ENCODE measurements at places on chromosomes 13 and 19.
A peak's percentile ranks its signal among the peaks of the same experiment; 100 is the strongest.

DNA sequence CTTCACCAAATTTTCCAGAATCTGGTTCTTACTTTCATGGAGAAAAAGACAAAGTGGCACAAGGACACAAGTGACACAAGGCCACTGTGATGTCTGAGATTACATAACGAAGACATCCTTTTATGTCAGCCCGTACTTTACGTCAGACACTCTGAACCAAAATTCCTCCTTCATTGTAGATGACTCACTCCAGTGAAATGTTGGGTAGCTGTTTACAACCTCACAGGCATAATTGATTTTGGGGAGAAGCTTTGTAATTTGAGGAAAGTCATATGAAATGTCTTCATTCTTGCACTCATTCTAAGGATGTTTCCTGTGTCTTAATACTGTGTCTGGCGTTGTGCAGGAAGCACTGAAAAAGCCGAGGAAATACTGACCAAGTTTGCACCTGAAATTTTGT lies 20.0 kb upstream of the LGALS14 start:
- H3K27me3 ChIP-seq: no peaks in the 10 kb centered on the region
- H3K27ac ChIP-seq: no peak overlapping the region
- no peak overlapping the region for H3K4me3 ChIP-seq

DNA sequence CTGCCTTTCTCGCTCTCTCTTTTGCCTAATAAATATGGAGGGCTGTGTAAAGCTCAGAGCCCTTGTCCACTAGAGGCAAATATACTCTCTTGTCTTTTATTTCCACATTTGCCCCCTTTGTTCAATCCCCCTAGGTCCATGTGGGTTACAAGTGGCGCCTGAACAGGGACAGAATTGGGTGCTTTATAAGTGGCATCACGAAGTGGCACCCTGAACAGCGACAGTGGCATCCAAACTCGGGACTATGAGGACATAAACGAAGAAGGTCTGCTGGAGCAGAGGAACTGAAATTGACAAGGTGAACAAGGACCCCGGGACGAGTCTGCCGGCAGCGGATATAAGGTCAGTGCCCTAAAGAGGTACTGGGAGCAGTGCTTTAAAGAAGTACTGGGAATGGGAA lies 4.3 kb upstream of the ZNF610 start:
- H3K27me3 ChIP-seq: no peaks in the 10 kb centered on the region
- no peaks in the 10 kb centered on the region for H3K36me3 ChIP-seq
- no peak overlapping the region for H3K4me3 ChIP-seq
- H3K27ac ChIP-seq: no peak overlapping the region
- DNase-seq: peak; percentile 13

DNA sequence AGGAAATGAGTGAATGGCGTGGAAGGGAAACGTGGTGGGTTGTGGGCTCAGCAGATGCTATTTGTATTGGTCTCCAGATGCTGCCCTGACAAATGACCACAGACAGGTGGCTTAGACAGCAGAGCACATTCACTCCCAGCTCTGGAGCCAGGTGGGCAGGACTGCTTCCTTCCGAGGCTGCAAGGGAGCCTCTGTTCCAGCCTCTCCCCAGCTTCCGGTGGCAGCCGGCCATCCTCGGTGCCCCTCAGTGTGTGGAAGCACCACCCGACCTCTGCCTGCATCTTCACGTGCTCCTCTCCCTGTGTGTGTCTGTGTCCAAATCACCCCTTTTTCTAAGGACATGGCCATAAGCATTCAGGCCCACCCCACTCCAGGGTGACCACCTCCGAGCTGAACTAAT lies 105.1 kb downstream of the SOX1 start:
- no peaks in the 10 kb centered on the region for H3K27me3 ChIP-seq
- H3K4me1 ChIP-seq: no peaks in the 10 kb centered on the region
- no peak overlapping the region for H3K4me3 ChIP-seq
- no peaks in the 10 kb centered on the region for H3K36me3 ChIP-seq
- no peak for DNase-seq

- H3K4me1 ChIP-seq: 0 out of 2 replicates have a peak, but pooled peaks cover 12% of the 10 kb centered on the region
- peak; percentile 83 for DNase-seq
- H3K4me3 ChIP-seq: peak overlapping the region; percentile 32
- H3K27ac ChIP-seq: peak overlapping the region; percentile 53
- H3K36me3 ChIP-seq: no peaks in the 10 kb centered on the region
- no peaks in the 10 kb centered on the region for H3K27me3 ChIP-seq
These were observed 990 bp downstream of the LMTK3 start for GRCh38 chr19:48510421-48511268.

- H3K4me1 ChIP-seq: no peaks in the 10 kb centered on the region
- no peak for DNase-seq
- H3K27ac ChIP-seq: no peak overlapping the region
- no peaks in the 10 kb centered on the region for H3K27me3 ChIP-seq
- no peaks in the 10 kb centered on the region for H3K36me3 ChIP-seq
These were observed 44.5 kb downstream of the SCEL start for GRCh38 chr13:77579959-77580358.

DNA sequence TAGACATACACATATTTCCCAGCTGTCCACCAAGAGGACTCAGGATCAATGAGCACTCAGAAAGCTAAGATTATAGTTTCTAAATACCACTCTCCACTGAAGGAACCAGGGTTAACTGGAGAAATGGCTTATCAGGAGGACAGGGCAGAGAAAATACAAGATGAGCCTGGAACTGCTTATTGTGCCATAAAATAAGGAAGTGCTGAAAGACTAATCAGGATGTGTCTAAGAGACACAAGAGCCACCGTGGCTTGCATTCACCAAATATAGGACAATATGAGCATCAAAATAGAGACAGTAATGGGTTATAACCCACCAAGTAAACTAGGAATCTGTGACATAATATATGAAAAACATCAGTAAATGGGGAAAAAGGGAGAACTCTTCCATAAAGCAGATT lies 32.8 kb downstream of the KLF12 start:
- H3K4me1 ChIP-seq: no peaks in the 10 kb centered on the region
- H3K27ac ChIP-seq: no peak overlapping the region
- no peak overlapping the region for H3K4me3 ChIP-seq
- no peaks in the 10 kb centered on the region for H3K36me3 ChIP-seq
- no peaks in the 10 kb centered on the region for H3K27me3 ChIP-seq

- peaks cover 7% of the 10 kb centered on the region for H3K36me3 ChIP-seq
- no peak overlapping the region for H3K4me3 ChIP-seq
- no peaks in the 10 kb centered on the region for H3K27me3 ChIP-seq
- no peak for DNase-seq
- H3K4me1 ChIP-seq: peaks cover under 1% of the 10 kb centered on the region
These were observed 98.4 kb downstream of the STK24 start for GRCh38 chr13:98478189-98479129.

DNA sequence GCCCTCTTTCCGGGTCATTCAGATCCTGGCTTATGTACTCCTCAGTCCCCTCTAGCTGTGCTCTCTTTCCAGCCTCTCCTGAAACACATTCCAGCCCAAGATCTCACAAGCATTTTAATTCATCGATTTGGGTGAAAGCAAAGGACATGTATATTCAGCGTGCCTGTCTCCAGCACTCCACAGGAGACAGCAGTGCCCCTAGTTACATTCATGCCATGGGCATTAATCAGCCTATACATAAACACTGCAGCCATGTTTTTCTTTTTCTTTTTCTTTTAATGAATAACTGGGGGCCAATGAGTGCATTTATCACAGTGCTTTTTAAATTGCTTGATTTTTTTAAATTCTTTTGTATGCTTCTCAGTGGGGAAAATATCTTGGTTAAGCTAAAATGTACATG lies 199.1 kb downstream of the DCT start:
- H3K4me3 ChIP-seq: no peak overlapping the region
- H3K4me1 ChIP-seq: no peaks in the 10 kb centered on the region
- no peaks in the 10 kb centered on the region for H3K27me3 ChIP-seq
- no peak for DNase-seq
- no peaks in the 10 kb centered on the region for H3K36me3 ChIP-seq
- no peak overlapping the region for H3K27ac ChIP-seq

DNA sequence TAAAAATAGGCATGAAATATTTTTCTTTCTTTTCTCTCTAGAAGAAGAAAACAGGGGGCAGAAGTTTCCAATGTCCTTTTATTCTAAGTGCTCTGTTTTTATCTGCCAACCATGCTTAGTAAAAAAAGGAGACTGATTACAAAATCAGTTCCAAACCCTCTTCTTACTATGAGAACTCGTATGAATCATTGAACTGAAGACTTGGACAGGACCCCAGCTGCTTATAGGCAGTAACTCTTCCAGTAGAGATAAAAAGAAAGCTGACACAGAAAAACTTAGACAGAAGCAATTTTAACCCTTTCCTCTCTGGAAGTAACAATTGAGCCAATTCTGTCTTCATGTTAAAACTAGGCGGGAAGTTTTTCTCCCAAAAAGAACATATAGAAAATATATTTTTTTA lies 24.5 kb upstream of the FREM2 start:
- H3K27ac ChIP-seq: no peak overlapping the region
- no peak overlapping the region for H3K4me3 ChIP-seq
- H3K4me1 ChIP-seq: peaks cover 6% of the 10 kb centered on the region
- DNase-seq: no peak

DNA sequence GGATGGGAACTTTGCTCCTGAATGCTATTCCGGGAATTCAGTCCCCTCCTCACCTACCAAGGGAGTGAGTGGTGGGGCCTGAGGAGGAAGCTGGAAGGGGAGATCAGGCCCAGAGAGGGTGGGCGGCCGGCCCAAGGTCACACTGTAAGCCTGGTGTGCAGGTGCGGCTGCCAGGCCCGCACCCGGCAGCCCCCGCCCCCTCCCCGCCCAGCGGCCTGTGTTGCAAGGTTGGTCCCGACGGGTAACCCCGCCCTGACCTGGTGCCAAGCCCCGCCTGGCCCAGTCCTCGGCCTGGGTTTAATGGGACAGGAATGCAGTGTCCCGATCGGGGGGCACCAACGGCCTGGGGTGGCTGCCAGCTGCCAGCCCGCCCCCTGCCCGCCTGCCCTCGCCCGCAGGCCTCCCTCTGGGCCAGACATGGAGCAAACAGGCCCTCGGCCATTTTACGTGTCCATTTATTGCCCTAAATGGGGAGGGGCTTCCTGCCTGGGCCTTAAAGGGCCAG lies 5.5 kb downstream of the ZBTB7A start:
- H3K27me3 ChIP-seq: no peaks in the 10 kb centered on the region
- H3K36me3 ChIP-seq: no peaks in the 10 kb centered on the region
- H3K4me3 ChIP-seq: no peak overlapping the region
- H3K4me1 ChIP-seq: peaks cover 47% of the 10 kb centered on the region
- DNase-seq: no peak
- no peak overlapping the region for H3K27ac ChIP-seq

- no peak for DNase-seq
- H3K4me3 ChIP-seq: no peak overlapping the region
- H3K27me3 ChIP-seq: no peaks in the 10 kb centered on the region
- no peaks in the 10 kb centered on the region for H3K36me3 ChIP-seq
These were observed 19.0 kb upstream of the ADGRE1 start for GRCh38 chr19:6868351-6868750.

GRCh38 chr13:50283017-50283416 lies 267.8 kb downstream of the KCNRG start:
- no peak overlapping the region for H3K27ac ChIP-seq
- no peaks in the 10 kb centered on the region for H3K27me3 ChIP-seq
- H3K36me3 ChIP-seq: 0 out of 2 replicates have a peak, but pooled peaks cover 1% of the 10 kb centered on the region
- H3K4me3 ChIP-seq: no peak overlapping the region

DNA sequence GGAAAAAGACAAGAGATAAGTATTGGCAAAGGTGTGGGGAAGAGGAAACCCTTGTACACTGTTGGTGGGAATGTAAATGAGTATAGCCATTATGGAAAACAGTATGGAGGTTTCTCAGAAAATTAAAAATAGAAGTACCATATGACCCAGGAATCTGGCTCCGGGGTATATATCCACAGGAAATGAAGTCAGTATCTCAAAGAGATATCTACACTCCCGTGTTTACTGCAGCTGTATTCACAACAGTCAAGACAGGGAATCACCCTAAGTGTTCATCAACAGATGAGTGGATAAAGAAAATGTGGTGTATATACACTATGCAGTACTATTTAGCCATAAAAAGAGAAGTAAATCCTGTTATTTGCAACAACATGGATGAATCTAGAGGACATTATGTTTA lies 13.5 kb downstream of the KCTD12 start:
- no peak overlapping the region for H3K27ac ChIP-seq
- H3K4me1 ChIP-seq: no peaks in the 10 kb centered on the region

DNA sequence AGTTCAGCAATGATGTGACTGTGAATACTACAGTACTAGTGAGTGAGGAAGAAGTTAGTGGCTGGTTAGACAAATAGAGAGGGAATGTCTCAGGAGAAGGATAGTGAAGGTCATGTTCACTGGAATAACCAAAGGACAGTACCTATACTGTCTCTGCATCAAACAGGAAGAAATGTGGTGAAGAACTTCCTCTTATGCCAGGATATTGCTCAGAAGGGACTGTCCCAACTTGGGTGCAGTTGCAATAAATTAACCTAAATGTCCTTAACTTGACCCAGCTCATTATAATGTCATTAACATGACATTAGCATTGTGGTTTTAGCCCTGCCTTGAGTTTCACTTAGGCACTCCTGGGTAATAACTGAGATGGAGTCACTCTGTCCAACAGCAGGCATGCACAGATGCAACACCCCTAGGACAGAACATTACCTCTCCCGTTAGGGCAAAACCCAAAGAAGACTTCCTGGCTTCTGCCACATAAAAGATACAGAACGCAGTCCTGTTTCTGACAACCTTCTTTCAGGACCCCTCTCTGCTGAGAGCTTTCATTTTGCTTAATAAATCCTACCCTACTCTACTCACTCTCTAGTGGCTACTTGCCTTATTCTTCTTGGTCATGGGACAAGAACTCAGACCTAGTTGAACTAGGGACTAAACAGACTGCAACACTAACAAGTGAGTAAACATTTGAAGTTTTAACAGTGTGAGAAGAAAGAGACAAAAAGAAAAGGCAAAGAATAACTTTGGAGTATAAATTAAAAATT lies 1591.6 kb upstream of the MIR17HG start:
- H3K27me3 ChIP-seq: no peaks in the 10 kb centered on the region
- H3K27ac ChIP-seq: no peak overlapping the region
- no peaks in the 10 kb centered on the region for H3K4me1 ChIP-seq
- H3K36me3 ChIP-seq: no peaks in the 10 kb centered on the region
- H3K4me3 ChIP-seq: no peak overlapping the region

DNA sequence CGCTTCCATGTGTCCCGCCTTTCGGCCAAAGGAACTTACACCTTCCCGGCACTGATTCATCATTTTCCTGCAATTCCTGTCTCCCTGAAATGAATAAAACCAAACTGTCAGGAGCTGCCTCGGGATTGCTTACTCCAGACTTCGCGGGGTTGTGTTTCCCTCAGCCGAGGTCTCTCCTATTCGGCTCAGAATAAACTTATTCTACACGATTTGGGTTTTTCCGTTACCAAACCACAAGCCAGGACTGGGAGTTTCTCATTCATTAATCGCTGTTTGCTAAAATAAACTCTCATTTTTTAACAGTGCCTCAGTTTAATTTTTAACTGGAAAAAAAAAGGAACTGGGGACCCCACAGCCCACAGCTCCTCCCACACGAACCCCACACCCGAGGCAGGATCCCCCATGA lies 667 bp downstream of the ZNF878 start:
- DNase-seq: no peak
- no peaks in the 10 kb centered on the region for H3K27me3 ChIP-seq
- no peaks in the 10 kb centered on the region for H3K36me3 ChIP-seq
- H3K4me1 ChIP-seq: no peaks in the 10 kb centered on the region

GRCh38 chr13:46097663-46098062 lies 7.2 kb downstream of the CPB2 start:
- no peaks in the 10 kb centered on the region for H3K4me1 ChIP-seq
- no peaks in the 10 kb centered on the region for H3K27me3 ChIP-seq
- H3K27ac ChIP-seq: no peak overlapping the region
- no peaks in the 10 kb centered on the region for H3K36me3 ChIP-seq
- no peak for DNase-seq

- no peaks in the 10 kb centered on the region for H3K4me1 ChIP-seq
- DNase-seq: no peak
- no peak overlapping the region for H3K27ac ChIP-seq
- no peaks in the 10 kb centered on the region for H3K27me3 ChIP-seq
- peaks cover 3% of the 10 kb centered on the region for H3K36me3 ChIP-seq
These were observed 16.2 kb downstream of the PKN1 start for GRCh38 chr19:14449321-14449720.
